NAMALWA (cell line): ENCODE measurements at places on chromosomes 13 and 19.
A peak's percentile ranks its signal among the peaks of the same experiment; 100 is the strongest.

- no peak for DNase-seq
These were observed 13.2 kb downstream of the LNX2 start for GRCh38 chr13:27607125-27607524.

DNA sequence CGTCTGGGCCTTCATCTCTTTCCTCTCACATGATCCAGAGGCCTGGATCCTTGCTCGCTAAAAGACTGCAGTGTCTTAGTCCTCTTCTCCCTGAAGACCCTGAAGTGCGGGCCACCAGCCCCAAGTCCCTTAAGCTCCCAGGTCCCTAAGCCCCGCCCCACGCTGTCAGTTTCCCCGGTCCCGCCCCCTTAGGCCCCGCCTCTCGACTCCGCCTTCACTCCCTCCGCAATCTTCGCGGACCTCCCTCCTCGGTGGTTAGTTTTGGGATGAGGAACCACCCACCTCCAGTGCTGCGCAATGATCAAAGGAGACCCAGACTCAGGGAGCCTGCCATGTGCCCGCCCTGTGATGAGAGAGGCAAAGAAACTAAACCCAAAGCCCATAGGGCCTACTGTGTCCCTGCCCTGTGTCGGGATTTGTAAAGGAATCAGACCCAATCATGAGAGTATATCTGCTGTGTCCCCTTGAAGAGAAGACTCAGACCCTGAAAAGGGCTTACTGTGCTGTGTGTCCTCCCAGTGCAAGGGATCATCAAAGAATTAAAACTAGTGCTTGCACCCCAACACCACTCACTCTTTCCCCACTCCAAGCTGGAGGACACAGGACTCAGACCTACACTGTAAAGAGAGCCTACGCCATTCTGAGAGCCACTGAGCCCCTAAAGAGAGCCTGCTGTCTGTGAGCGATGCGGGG lies 3.0 kb upstream of the COX6B1 start:
- peak; percentile 67 for DNase-seq

DNA sequence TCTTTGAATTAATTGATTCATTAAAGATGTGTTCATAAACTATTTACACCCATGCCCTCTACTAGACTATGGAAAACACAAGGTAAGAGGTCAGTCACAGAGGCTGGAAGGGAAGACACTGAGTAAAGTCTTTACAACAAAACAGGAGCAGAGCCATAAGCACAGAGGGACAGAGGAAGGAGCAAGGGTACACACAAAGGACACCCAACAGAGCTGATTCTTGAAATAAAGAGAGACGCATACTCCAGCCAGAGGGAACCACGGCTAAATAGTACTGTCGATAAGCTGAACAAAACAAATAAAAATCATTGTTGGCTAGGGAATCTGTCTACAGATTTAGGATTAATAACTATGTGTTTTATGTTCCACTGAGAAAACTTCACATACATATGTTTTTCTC lies 289.2 kb downstream of the EFNB2 start:
- no peak for DNase-seq

DNA sequence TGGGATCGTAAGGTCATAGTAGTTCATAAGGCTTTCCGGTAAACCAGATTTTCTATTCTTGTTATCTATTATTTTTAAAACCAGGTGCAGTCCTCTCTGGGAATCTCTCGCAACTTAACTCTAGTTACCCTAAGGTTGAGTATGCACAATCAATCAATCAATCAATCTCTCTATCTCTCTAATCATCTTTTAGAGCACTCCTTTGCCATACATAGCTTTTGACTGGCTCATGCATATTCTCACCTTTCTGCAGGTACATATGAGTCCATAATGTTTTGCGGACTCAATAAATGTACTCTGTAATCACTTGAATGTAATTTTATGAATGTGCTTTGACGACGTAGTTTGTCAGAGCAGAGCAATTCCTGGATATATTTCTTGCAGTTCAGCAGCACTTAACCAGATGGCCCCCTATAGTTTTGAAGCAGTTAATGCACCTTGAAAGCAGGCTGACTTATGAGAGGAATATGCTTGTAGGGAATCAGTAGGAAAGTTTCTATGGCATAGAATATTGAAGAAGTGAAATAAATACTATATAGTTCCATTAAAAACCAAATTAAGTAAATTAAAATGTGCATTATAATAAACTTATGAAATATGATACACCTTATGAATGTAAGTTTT lies 524.7 kb downstream of the GPC5 start:
- peak; percentile 34 for DNase-seq

- DNase-seq: peak; percentile 28
These were observed at the start of gene CALM3 for GRCh38 chr19:46601318-46602224. Gene CALM3, plus strand, starts transcription at chr19:46601330. Its CDS starts 105 bp downstream, at chr19:46601435.

DNA sequence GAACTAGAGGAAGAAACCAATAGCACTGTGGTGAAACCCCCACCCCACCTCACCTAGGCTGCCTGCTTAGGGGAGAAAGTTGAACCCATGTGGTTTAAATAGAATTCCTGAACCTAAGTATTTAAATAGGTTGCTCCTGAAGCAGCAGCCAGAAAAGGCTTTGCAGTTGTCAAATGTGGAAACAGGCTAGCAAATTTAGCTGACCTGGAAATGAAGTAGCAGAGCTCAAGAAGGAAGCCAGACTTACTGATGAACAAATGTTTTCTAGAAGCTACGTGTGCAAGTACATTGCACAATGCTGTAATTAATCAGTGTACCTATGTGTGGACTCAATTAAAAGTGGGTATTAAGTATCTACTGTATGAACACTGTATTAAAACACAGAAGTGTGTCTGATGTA lies 61.3 kb downstream of the SCEL start:
- DNase-seq: no peak

- no peak for DNase-seq
These were observed 349.5 kb downstream of the TSHZ3 start for GRCh38 chr19:30999726-31000125.

GRCh38 chr13:29459813-29460355 lies 135.6 kb downstream of the SLC7A1 start:
- no peak for DNase-seq

- peak; percentile 40 for DNase-seq
These were observed 685 bp downstream of the TCF3 start for GRCh38 chr19:1651568-1652291.

GRCh38 chr13:24226762-24227161 lies 66.2 kb downstream of the SPATA13 start:
- DNase-seq: no peak

DNA sequence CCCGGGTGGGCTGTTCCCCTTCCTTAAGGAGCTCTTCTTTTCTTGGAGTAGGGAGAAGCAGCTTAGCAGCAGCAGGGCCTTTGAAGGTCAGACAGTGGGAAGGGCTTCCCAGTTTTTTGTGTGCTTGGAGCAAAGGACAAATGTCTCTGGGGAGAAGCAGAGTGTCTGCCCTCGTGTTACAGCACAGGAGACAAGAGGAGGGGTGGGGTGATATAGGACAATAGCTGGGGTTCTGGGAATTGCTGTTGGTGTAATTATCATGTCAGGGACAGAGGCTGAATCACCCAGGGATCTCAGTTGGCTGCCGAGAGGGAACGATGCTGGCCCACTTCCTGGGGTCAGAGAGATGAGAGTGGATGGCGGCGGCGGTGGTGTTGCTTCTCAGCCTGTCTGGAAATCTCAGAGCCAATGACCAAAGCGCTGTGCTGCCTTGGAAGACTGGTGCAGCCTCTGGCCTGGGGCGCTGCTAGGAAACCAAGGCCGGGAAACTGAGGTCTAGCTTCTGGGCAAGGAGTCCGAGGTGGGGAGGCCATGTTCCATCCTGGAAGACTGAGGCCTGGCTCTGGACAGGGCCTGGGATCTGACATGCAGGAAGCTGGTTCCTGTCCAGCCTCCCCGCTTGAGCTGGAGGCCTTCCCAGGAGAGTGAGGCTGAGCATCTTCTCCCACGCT lies 1.2 kb downstream of the INAFM1 start:
- no peak for DNase-seq
